ENCODE measurements at places on chromosomes 3 and 15. TPM values are rescaled to one million over a fixed set of nuclear protein-coding genes. Genes with fewer than 3 reads are reported as not detected.

Gene FHIT
- 7.9 TPM for total RNA-seq

DNA sequence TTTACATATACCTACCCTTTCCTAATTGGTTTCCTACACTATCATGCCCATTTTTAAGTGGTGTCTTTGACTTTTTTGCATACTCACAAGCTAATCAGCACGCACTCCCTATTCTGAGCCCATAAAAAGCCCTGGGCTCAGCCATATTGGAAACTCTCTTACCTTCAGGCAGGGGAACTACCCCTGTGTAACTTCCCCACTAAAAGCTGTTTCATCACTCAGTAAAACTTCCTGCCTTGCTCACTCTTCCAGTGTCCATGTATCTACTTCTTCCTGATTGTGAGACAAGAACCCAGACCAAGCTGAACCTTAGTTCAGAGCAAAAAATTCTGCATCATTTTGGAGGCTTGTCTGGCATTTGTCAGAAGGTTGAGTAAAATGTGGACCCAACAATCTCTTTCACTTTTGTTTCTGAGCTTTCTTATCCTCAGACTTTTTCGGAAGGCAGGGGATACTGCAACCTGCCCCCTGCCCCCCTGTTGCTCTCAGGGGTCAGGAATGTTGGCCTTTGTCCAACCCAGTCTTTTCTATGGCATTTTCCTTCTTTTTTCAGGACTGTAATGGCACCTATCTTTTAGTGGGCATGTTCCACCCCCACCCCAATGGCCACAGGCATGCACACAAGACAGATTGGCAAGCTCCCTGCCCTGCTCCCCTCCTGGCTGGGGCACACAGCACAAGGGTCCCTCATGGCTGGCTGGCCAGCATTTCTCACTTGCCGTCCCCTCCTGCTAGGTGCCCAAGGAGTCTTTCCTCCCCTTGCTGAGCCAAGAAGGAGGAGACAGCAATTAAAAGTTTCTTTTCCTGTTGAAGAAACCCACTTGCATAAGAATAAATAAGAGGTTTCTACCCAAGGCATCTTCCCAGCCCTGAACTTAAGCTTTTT is 26.3 kb upstream of the TMEM45A start:
- DNase-seq = no peak

- DNase-seq = no peak
Measured at GRCh38 chr3:39346785-39347585, 17.5 kb downstream of the CCR8 start.

Gene PCSK6
- 7.4 TPM for total RNA-seq

DNA sequence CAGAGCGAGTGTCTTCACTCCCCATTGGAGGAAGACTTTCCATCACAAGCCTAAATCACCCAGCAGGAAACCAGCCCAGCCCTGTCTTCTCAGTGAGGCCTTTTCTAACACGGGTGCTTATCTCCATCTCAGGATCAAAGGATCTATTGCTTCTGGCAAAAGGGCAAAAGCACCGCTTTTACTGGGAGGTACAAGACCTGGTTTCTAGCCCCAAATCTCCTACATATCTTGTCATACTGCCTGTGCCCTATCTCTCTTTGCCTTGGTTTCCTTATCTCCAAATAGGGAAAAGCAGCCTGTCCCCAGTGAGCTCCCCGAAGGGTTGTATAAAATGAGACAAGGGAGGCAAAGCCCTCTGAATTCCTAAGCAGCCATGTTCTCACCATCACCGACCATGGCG is 5.2 kb downstream of the GLB1 start:
- DNase-seq = no peak

Gene LRRIQ4
- total RNA-seq = not detected

Gene BCHE
- 2.9 TPM for total RNA-seq

- no peak for DNase-seq
Measured at GRCh38 chr3:27095553-27096222, 273.5 kb downstream of the NEK10 start.

- no peak for DNase-seq
Measured at GRCh38 chr15:98878862-98879261, 128.7 kb downstream of the PGPEP1L start.

Gene FETUB
- total RNA-seq = 3.7 TPM

DNA sequence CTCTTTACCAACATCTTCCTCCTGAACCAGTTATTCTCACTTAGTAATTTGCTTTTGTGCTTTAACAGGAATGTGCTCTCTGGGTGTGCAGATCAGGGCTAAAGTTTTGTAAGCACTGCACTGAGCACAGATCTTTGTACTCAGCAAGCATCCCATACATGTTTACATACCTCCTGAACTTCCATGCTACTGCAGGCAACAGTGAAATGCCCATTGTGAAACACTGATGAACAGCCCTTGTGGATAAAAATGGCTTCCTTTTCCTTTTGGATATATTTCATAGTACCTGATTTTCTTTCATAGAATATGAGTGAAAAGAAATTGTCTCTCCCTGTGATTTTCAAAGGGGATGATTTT is 855.9 kb downstream of the MCTP2 start:
- DNase-seq = no peak

All from vagina (tissue), 2 donors.